ENCODE measurements at places on chromosomes 6 and 20. TPM values are rescaled to one million over a fixed set of nuclear protein-coding genes. Genes with fewer than 3 reads are reported as not detected.

Gene PDE10A
- not detected for total RNA-seq

Gene DLGAP4
- total RNA-seq = 38.1 TPM

Gene RCAN2
- total RNA-seq = not detected

Gene MATN4
- total RNA-seq = not detected

Gene PXMP4
- 15.7 TPM for total RNA-seq

Gene RNF217
- total RNA-seq = 0.17 TPM

Gene PRRT1
- total RNA-seq = 1.5 TPM

Gene NHLRC1
- total RNA-seq = 1.1 TPM

Gene TRIM31
- not detected for total RNA-seq

Gene PDSS2
- 11.4 TPM for total RNA-seq

Gene TP53TG5
- total RNA-seq = not detected

Gene VARS2
- total RNA-seq = 34.9 TPM

- no peaks in the 10 kb centered on the region for H3K4me1 ChIP-seq
- no peaks in the 10 kb centered on the region for H3K36me3 ChIP-seq
- H3K27ac ChIP-seq = no peak overlapping the region
- H3K27me3 ChIP-seq = no peaks in the 10 kb centered on the region
- H3K4me3 ChIP-seq = no peak overlapping the region
- no peak for DNase-seq
Measured at GRCh38 chr6:148037496-148037895, 305.1 kb upstream of the SASH1 start.

GRCh38 chr20:57272883-57273535 lies 6.6 kb upstream of the BMP7 start:
- no peak overlapping the region for H3K27ac ChIP-seq
- H3K4me1 ChIP-seq = no peaks in the 10 kb centered on the region
- no peak overlapping the region for H3K4me3 ChIP-seq
- DNase-seq = no peak
- no peaks in the 10 kb centered on the region for H3K27me3 ChIP-seq

DNA sequence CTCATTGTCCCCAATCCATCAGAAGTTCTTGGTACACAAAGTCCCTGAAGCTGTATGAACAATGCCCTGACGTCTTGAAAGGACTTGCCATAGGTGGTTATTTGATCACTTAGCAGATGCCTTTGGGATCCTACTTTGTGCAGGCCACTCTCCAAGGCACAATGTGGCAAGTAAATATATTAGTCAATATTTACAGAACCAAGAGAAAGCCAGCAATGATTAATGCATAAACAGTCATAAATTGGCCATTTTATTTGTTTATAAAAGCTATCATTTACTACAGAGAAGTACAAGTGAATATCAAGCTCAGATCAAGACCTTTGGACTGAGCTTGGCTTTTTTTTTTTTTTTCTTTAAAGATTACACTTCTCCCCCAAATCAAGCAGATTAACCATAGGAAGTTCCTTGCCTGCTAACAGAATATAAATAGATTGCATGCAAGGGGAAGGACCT lies 161.8 kb downstream of the MTHFD1L start:
- no peak overlapping the region for H3K27ac ChIP-seq
- DNase-seq = no peak
- no peaks in the 10 kb centered on the region for H3K36me3 ChIP-seq
- no peaks in the 10 kb centered on the region for H3K27me3 ChIP-seq
- no peak overlapping the region for H3K4me3 ChIP-seq

GRCh38 chr6:24327756-24328155 lies 30.1 kb downstream of the DCDC2 start:
- H3K27me3 ChIP-seq = peaks cover 7% of the 10 kb centered on the region
- no peak overlapping the region for H3K27ac ChIP-seq
- no peak overlapping the region for H3K4me3 ChIP-seq

GRCh38 chr6:52834481-52834880 lies 6.1 kb downstream of the GSTA5 start:
- H3K27me3 ChIP-seq = peaks cover 4% of the 10 kb centered on the region
- H3K27ac ChIP-seq = no peak overlapping the region
- no peak overlapping the region for H3K4me3 ChIP-seq

- H3K4me1 ChIP-seq = no peaks in the 10 kb centered on the region
- DNase-seq = no peak
- no peaks in the 10 kb centered on the region for H3K36me3 ChIP-seq
- H3K27me3 ChIP-seq = no peaks in the 10 kb centered on the region
- H3K27ac ChIP-seq = no peak overlapping the region
Measured at GRCh38 chr6:134309983-134310605, 7.8 kb downstream of the SGK1 start.

GRCh38 chr6:72810571-72811280 lies 188.9 kb downstream of the KCNQ5 start:
- no peaks in the 10 kb centered on the region for H3K27me3 ChIP-seq
- no peak overlapping the region for H3K27ac ChIP-seq
- no peaks in the 10 kb centered on the region for H3K36me3 ChIP-seq
- DNase-seq = no peak
- H3K4me1 ChIP-seq = no peaks in the 10 kb centered on the region
- no peak overlapping the region for H3K4me3 ChIP-seq

DNA sequence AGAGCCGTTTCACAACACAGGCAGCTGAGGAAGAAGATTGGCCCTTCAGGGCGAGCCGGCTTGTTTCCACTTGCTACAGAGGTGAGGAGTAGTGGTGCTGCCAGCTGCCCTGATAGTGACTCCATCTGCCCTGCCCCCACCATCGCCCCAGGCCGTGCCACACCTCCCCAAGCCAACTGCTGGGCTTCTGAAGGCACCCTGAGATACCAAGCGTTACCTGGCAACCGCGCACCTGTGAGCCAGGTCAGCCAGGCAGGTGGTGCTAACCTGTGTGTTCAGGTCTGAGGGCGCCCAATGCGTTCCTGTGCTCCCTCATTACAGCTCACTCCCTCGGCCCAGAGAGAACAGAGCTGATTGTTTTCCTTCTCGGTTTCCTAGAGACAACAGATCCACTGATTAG lies 299.1 kb upstream of the ID4 start:
- H3K4me1 ChIP-seq = no peaks in the 10 kb centered on the region
- no peak overlapping the region for H3K4me3 ChIP-seq
- no peaks in the 10 kb centered on the region for H3K36me3 ChIP-seq
- H3K27me3 ChIP-seq = no peaks in the 10 kb centered on the region
- no peak for DNase-seq

DNA sequence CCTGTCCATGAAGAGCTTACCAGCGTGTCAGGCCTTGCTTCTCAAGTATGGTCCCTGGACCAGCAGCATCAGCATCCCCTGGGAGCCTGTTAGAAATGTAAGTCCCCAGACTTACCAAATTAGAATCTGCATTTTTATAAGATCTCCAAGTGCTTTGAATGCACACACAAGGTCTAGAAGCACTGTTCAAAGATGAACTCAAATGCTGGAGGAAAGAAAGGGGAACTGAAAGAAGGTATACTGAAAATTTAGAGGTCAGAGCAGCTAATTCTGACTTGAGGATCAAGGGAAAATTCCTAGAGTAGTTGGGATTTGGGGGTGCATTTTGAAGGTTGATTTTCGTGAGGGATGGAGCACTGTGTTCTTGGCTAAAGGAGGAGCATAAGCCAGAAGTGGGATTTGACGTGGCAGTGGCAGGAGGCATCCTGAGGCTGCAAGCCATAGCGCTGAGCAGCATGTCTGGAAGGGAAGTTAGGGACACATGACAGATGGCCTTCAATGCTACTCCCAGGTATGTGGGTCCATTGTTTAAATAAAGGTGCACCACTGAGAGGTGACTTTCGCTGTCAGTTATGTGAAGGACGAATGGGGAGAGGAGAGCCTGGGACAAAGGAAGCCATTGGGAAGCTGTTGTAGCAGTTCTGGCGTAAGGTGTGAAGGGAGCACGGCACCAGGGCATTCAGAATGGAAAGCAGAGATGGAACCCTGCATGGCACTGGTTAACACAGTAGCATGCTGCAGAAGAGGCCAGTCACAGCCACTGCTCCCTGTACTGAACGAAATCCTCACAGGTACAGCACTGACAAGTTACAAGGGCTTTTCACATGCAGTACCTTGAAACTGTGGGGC lies 36.2 kb downstream of the ARMC2 start:
- no peaks in the 10 kb centered on the region for H3K27me3 ChIP-seq
- H3K36me3 ChIP-seq = no peaks in the 10 kb centered on the region
- no peaks in the 10 kb centered on the region for H3K4me1 ChIP-seq
- no peak overlapping the region for H3K4me3 ChIP-seq

GRCh38 chr6:22322103-22323030 lies 25.5 kb upstream of the PRL start:
- H3K4me1 ChIP-seq = no peaks in the 10 kb centered on the region
- H3K27me3 ChIP-seq = no peaks in the 10 kb centered on the region
- no peaks in the 10 kb centered on the region for H3K36me3 ChIP-seq
- no peak overlapping the region for H3K4me3 ChIP-seq

- DNase-seq = no peak
- no peaks in the 10 kb centered on the region for H3K36me3 ChIP-seq
- H3K27me3 ChIP-seq = no peaks in the 10 kb centered on the region
- H3K27ac ChIP-seq = no peak overlapping the region
Measured at GRCh38 chr6:75963569-75963968, 108.9 kb downstream of the IMPG1 start.

GRCh38 chr6:42958125-42958524 lies 2.4 kb upstream of the GNMT start:
- peaks cover 11% of the 10 kb centered on the region for H3K4me1 ChIP-seq
- no peaks in the 10 kb centered on the region for H3K27me3 ChIP-seq
- no peak overlapping the region for H3K27ac ChIP-seq
- H3K36me3 ChIP-seq = no peaks in the 10 kb centered on the region
- H3K4me3 ChIP-seq = no peak overlapping the region

- no peaks in the 10 kb centered on the region for H3K27me3 ChIP-seq
- no peak for DNase-seq
- no peaks in the 10 kb centered on the region for H3K36me3 ChIP-seq
- no peak overlapping the region for H3K27ac ChIP-seq
Measured at GRCh38 chr6:3308106-3308505, 49.4 kb downstream of the PSMG4 start.

GRCh38 chr6:6775074-6775473 lies 186.6 kb downstream of the LY86 start:
- H3K36me3 ChIP-seq = no peaks in the 10 kb centered on the region
- no peaks in the 10 kb centered on the region for H3K27me3 ChIP-seq
- no peak for DNase-seq
- no peak overlapping the region for H3K27ac ChIP-seq
- H3K4me1 ChIP-seq = no peaks in the 10 kb centered on the region

GRCh38 chr6:52284131-52284459 lies 447 bp downstream of the MCM3 start:
- peak overlapping the region; percentile 74 for H3K4me3 ChIP-seq
- no peaks in the 10 kb centered on the region for H3K27me3 ChIP-seq
- H3K27ac ChIP-seq = peak overlapping the region; percentile 73

GRCh38 chr6:170444811-170445211 lies 108.3 kb downstream of the PSMB1 start:
- no peaks in the 10 kb centered on the region for H3K27me3 ChIP-seq
- H3K27ac ChIP-seq = no peak overlapping the region
- no peaks in the 10 kb centered on the region for H3K4me1 ChIP-seq
- no peak overlapping the region for H3K4me3 ChIP-seq

DNA sequence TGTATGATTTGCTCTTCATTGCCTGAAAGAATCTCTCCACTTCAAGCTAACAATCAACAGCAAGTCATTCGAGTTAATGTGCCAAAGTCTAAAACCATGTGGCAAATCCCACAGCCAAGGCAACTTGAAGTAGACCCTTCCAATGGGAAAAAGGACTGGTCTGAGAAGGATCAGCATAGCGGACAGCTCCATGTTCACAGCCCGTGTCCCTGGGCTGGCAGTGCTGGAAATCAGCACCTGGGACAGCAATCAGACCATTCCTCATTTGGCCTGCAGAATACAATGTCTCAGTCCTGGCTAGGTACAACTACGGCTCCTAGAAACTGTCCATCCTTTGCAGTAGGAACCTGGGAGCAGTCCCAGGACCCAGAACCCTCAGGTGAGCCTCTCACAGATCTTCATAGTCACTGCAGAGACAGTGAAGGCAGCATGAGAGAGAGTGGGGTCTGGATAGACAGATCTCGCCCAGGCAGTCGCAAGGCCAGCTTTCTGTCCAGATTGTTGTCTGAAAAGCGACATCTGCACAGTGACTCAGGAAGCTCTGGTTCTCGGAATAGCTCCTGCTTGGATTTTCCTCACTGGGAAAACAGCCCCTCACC lies 1.1 kb downstream of the GJA10 start:
- H3K27me3 ChIP-seq = peaks cover 8% of the 10 kb centered on the region
- DNase-seq = no peak
- H3K36me3 ChIP-seq = no peaks in the 10 kb centered on the region
- no peaks in the 10 kb centered on the region for H3K4me1 ChIP-seq
- H3K27ac ChIP-seq = no peak overlapping the region
- no peak overlapping the region for H3K4me3 ChIP-seq

DNA sequence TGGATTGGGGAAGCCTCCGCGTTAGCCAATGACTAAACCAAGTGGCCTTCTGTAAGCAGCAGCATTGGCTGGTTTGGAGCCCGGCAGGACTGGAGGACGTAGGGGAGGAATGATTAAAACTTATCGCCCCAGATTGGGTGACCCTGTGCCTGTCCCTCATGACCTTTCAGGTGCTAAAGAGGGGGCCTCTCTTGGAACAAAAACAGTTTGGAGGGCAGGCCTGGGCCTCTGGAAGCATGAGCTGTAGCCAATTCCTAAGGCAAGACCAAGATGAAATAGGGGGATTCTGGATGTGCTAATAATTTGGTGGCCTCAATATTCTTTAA lies 1.4 kb downstream of the GMPR start:
- peaks cover 22% of the 10 kb centered on the region for H3K4me1 ChIP-seq
- H3K4me3 ChIP-seq = no peak overlapping the region
- no peak for DNase-seq
- H3K27ac ChIP-seq = no peak overlapping the region
- peaks cover 9% of the 10 kb centered on the region for H3K27me3 ChIP-seq

GRCh38 chr20:63578224-63579016 lies 4.4 kb upstream of the HELZ2 start:
- no peak overlapping the region for H3K27ac ChIP-seq
- DNase-seq = no peak
- no peak overlapping the region for H3K4me3 ChIP-seq
- H3K27me3 ChIP-seq = no peaks in the 10 kb centered on the region

DNA sequence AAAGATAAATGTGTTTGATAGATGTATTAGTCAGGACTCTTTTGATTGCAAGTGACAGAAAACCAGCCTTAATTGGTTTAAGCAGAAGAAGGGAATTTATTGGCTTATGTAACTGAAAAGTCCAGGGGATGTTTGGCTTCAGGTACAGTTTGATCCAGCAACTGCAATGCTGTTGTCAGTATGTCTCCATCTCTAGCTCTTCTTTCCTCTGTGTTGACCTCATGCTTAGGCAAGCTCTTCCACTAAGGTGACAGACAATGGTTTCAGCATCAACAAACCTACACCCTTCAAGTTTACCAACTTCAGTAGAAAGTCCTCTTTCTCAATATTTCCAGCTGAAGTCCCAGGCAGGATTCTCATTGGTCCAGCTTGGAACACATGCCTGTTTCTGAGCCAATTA lies 28.1 kb upstream of the ARFGEF2 start:
- H3K27me3 ChIP-seq = no peaks in the 10 kb centered on the region
- no peak overlapping the region for H3K27ac ChIP-seq
- no peaks in the 10 kb centered on the region for H3K36me3 ChIP-seq
- no peaks in the 10 kb centered on the region for H3K4me1 ChIP-seq
- DNase-seq = no peak

GRCh38 chr6:2376429-2377355 lies 131.3 kb upstream of the GMDS start:
- no peak for DNase-seq
- no peaks in the 10 kb centered on the region for H3K27me3 ChIP-seq
- no peak overlapping the region for H3K27ac ChIP-seq
- no peak overlapping the region for H3K4me3 ChIP-seq
- H3K36me3 ChIP-seq = no peaks in the 10 kb centered on the region

All from CD4-positive, alpha-beta memory T cell (primary cell).